ENCODE measurements at places on chromosomes 11 and 22.

DNA sequence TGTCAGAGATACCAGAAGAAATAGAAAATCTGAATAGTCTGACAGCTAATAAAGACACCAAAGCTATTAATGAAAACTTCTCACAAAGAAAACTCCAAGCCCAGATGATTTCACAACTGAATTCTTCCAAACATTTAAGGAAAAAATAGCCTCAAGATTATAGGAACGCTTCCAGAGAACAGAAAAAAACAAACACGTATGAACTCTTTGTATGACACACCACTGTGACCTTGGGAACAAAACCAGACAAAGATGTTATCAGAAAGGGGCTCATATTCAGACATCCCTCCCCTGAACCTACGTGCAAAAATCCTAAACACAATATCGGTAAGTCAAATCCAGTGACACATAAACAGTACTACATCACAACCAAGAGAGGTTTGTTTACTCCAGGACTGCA lies 23.5 kb downstream of the CERK start:
- DNase-seq: no peak

- no peak for DNase-seq
Measured at GRCh38 chr11:115670538-115671205, 166.5 kb upstream of the CADM1 start.

DNA sequence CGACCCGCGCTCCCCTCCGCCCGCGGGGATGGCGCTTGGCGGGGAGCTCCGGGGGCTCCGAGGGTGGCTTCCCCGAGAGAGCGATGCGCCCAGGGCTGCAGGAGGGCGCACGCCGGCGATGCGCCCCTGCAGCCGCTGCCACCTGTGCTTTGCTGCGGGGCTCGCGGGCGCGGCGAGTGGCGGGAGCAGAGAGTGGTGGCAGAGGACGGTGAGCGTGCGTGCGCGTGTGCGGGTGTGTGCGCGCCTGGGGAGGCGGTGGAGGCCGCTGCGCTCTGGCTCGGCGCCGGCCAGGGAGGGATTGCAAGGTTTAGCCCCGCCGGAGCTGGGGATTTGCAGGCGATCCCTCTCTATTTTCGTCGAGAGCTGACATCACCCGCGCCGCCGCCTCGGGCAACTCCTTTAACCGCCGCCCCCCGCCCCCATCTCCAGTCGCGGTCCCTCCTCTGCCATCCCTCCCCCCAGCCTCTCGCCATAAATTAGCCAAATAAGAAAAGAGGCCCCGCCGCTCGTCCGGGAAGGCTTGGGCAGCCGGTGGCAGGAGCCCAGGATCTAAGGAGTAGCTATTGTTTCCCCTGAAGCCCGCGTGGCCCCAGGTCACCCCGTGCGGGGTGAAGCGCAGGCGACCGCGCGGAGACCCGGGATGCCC lies at the start of gene SLC1A2:
TSS of gene SLC1A2 (minus strand) at position 375 of the 646 bp plus-strand sequence. CDS start 592 bp downstream, outside the sequence.
- no peak for DNase-seq

GRCh38 chr11:28346721-28347120 lies 238.5 kb downstream of the METTL15 start:
- DNase-seq: no peak

DNA sequence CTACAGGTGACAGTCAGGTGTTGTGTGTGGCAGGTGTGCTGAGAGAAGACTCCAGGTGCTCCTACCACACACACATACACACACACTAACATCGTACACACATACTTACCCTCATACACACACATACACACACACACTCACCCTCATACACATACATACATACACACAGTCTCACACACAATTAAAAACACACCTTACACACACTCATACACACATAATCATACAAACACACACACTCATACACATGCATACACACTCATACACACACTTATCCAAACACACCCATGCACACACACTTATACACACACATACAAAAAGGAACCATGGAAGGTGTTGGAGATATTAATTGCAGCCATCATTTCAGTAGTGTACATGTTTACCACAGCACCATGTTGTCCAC lies 4.6 kb downstream of the KRTAP5-3 start:
- no peak for DNase-seq

GRCh38 chr22:45263463-45264269 lies 21.1 kb upstream of the UPK3A start:
- DNase-seq: no peak

DNA sequence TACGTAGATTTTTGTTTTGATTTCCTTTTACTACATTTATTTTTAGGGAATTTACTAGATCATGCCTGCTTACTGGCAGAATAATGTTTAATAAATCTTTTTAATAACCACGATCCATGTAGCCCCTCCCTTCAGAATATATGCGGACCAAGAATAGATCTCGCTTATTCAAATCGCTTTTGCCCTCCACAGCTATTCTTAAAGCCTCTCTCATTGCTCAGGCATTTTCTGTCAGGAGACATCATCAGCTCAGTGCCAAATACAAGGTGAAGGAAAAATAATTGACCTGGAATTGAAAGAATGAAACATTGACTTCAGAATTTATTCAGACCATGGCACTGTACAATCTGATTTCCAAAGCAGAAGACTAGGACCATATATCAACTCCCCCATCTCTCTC lies 10.0 kb upstream of the JAML start:
- no peak for DNase-seq

- no peak for DNase-seq
Measured at GRCh38 chr22:30228509-30229359, 17.8 kb downstream of the LIF start.

- DNase-seq: no peak
Measured at GRCh38 chr22:16854631-16855030, 29.4 kb upstream of the XKR3 start.

GRCh38 chr22:42752230-42752746 lies 31.6 kb upstream of the A4GALT start:
- no peak for DNase-seq

DNA sequence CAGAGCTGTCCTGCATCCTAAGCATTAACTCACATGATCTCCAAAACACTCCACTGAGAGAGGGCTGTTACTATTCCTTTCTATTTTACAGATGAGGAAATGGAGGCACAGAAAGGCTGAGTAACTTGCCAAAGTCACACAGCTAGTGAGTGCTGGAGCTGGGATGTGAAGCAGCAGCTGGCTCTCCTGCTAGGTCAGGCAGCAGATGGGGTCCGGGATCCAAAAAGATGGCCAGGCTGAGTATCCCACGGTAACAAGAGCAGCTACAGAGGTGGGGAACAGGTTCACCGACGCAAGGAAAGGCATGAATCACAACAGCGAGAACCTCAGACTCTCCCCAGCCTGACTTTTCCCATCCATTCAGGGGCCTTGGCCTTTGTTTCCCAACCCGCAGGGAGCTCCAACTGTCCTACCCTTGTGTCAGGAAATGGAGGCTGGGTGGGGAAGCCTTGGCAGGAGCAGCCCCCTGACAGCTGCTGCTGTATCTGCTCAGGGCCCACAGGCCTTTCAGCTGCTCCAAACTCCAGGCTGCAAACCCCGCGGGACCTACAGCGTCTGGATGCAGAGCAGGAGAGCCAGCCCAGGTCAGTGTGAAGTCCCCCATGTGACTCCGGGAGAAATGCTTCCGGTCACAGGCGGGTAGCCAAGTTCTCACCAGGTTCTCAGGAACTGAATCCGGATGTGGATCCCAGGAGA lies 29.5 kb downstream of the DKK3 start:
- no peak for DNase-seq

DNA sequence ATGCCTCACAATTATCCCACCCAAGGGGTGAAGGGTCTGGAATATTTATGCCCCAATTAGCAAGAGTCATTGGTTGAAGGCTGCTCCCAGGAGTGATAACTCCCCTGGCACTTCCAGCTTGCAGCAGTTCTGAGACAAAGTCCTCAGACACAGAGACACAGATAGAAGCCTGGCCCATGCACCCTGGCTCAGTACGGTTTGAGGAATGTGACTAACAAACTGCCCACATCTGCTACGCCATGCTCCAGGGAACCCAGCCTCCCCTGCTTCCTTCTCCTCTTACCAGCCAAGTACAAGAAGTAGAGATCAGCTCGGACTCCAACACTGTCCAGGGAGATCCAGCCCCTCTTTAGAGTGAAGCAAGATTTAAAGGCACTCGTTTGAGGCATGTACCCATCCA lies 48.5 kb upstream of the BMAL1 start:
- DNase-seq: no peak

GRCh38 chr11:44301564-44302271 lies 8.2 kb downstream of the ALX4 start:
- no peak for DNase-seq

GRCh38 chr11:69912911-69913451 lies 93.8 kb upstream of the FGF3 start:
- no peak for DNase-seq

DNA sequence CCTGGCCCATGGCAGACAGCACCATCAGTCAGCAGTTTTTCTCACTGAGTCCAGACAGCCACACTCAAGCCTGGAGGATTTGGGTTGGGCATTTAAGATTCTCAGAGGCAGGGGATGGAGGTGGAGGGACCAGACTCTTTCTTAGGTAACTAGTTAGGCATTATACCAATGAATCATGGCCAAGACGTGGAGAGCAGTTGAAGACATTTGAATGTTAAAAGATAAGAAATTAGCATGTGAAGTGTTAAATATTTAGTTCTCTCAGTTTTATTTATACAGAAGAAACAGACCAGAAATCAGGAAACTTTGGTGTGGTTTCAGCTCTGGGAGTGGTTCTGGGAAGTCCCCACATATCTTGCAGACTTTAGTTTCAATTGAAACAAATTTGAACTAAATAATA lies 9.9 kb downstream of the GTF2H1 start:
- DNase-seq: no peak

- no peak for DNase-seq
Measured at GRCh38 chr11:75196426-75196825, 44.1 kb upstream of the TPBGL start.

- DNase-seq: no peak
Measured at GRCh38 chr11:117771197-117771596, 25.8 kb downstream of the DSCAML1 start.

DNA sequence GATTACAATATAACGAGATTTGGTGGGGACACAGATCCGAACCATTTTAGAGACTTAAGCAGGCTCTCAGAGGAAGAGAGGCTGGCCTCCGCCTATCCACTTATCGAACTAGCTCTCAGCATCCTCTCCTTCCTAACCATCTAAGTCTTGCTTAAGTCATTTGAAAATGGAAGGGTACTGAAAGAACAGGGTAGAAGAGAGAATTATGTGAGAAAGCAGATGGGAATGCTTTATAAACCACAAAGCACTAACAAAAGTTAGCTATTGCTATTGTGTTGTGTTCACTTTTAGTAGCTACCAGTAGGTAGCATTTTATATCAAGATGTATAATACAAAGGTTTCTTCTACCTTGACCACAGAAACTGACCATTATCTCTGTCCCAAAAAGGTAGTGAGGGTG lies 153.4 kb upstream of the CADM1 start:
- no peak for DNase-seq

DNA sequence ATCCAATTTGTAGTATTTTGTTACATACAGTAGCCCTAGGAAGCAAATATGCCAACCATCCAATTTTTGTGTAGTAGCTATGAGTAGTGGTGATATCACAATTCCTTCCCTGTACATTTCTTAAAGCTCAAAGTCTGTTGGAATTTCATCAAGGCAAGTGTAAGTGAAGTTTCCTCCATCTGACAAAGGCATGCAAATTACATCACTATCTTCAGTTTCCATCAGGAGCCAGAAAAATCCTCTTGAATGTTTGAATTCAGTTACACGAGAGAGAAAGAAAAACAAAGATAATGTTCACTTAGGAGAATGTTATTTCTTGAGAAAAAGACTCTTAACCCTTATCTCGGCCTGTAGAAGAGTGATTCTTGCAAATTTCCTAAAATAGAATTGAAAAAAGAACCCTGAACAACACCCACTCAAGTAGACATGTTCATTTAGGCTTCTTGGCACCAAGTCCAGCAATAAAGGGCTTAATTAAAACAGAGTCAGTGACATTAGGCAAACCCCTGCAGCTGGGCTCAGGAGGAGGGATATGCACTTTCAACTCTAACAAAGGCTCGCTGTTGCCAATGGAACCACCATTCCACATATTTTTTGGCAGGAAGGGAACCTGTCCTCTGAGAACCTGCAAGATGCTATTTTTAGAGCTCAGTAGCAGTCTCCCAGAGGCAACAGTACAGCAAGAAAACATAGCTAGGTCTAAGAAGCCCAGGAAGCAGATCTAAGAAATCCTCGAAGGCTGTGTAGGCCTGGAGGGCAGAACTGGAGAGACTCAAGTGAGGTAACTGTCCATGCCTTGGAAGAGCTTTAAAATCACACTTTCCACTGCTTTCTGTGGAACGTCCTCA lies 144.6 kb downstream of the CCDC81 start:
- no peak for DNase-seq

DNA sequence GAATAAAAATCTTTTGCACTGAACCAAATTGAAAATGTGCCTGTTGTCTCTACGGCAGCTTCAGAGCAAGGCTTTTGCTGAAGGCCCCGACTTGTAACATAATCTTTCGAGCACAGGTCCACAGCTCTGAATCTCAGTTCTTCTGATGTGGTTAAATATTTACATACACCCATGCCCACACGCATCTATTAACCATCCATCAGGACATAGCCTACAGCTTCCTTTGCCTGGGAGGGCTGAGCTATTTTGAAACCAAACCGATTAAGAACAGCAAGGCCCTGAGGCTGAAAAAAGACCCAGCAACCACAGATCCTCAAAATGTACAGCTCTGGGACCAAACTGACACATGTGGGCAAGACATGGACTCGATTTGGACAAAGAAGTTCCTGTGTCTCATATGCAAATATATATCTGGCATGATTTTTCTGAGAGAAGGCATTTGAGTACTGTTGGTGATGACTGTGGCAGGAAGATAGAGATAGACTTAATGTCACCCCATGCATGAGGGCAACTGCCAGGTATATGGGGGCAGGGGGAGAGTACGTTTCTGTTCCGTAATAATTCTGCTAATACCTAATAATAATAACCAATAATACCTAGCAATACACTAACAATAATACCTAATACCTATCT lies 322.7 kb upstream of the PLET1 start:
- DNase-seq: no peak

DNA sequence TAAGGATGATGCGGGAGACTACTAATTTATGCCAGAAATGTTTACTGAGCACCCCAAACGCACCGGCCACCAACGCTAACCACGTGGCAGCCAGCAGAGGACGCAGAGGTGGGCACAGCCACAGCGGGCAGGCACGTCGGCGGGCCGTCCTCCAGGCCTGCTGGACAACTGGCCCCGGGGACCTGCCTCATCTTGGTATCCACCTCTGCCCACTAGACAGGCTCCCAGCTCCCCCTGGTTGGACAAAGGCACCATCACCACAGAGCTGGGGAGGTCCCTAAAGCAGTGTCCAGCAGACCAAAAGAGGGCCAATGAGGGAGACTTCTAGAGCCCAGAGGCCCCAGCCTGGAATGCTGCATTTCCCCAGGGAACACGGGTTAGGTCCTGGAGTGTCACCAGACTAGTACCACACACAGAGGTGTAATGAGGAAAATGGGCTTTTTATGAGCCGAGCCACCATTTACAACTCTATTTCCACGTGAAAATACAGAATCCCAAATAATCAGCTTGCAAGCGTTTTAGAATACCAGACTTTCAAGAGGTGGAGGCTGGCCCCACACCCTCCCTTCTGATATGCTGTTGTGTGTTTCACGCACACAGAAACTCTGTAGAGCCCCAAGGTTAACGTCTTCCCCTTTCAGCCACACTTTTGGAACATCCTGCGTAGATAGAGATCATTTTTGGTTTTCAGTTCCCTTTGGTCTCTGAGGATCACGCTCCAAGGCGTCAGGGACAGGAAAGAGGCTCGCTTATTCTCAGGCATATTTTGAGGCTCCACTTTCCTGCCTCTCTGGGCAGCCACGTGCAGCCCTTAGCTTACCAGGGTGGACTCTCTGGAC lies 23.7 kb upstream of the BID start:
- no peak for DNase-seq
